NCI-H1417 treated with DMSO at 0.1 percent for 48 hours (cell line): ENCODE measurements at places on chromosomes 1 and 21.

DNA sequence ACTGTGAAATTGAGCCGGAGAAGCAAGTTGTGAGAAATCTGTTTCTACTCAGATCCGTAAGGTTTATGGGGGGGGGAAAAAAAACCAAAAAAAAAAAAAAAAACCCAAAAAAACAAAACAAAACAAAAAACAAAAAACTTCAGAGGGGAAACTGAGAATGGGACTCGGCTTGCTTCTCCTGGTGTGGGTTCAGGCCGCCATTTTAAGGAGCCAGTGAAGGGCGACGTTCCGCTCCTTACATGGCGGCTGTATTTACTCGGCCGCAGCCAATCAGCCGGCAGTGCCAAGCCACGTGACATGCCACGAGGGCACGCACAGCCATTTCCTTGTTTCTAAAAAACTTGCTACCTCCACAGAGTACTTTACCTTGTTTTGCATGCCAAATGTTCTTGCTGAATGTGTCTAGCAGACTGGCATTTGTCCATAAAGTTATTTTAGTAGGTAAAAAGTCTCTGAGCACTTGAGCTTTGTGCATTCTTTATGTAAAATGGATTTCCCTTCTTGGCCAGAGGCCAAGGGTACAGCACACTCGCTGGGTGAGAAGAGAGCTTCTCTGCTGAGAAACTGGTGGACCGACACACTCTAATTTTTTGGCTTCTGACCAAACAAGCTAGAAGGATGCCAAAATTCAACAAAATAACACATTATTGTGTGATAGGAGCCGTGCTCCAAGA lies 101.8 kb downstream of the NFIA start:
- DNase-seq, result no peak

DNA sequence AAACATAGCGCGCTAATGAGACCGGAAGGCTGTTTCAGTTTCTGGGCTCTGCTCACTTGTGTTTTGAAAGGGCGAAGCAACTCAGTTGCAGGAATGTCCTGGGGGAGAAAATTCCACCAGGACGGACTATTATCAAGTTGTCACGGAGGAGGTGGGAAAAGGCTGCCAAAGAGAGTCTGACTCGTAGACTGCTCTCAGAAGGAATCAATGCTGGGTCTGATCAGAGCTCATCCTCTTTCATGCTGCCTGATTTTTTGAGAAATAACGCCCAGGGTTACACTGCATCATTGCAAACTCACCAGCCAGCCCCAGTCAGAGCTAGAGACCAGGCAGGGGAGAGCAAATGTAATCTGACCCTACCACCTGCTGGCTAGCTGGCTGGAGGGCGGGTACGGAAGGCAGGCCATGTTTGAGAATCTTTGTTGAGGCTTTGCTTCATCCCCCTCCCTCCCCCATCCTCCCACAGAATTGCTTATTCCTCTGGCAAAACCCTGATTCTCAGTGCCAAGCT lies 36.4 kb upstream of the BCL9 start:
- DNase-seq, result peak; percentile 2

- DNase-seq, result no peak
Observed at GRCh38 chr1:54301497-54301896, 101.5 kb downstream of the MRPL37 start.

DNA sequence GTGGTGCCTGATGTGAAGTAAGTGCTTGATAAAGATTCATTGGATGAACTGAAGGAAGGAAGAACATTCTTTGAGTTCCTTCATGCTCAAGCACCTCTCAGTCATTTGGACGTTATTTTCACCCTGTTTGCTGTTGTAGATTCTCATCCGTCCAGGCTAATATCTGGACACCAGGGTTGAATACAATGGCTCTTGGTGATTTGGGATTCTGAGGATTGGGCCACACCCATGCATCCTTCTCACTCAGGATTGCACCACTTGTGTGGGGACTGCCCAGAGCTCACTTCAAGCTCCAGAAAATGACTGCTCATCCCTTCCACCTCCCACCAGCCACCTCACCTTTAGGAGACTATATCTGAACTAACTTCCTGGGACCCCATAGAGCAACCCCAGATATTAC lies 117.1 kb upstream of the IPO9 start:
- DNase-seq, result no peak

DNA sequence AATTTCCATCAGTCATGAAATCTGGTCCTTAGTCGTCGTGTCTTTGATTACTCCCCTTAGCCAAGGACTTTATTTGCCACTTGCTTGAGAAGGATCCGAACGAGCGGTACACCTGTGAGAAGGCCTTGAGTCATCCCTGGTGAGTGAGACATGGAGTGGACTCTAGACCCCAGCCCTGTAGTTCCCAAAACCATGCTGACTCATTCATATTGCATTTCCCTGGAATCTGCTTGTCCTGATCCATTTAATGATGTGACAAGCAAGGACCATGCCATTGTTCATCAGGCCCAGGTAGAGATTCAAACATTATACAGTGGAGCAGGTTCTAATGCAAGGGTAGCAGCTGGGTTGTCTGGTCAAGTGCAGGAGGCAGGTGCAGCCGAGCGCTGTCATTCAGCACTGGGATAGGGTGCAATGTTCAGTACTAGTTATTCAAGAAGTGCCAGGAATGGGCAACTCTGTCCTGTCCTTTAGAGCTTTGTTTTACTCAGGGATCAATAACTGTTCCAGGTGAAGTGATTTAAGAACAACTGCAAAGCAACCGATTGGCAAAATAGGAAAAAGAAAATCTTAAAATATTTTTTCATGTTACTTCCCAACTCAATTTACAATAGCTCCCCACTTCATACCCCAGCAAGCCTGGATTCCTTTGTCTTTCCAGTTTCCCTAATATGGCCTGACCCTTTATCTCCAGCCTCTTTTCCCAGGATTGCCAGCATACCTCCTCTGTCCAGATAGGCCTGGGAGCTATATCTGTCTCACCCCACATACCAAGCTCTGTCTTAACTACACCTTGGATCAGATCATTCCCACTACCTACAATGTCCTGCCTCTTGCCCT lies 26.5 kb downstream of the CAMK1G start:
- DNase-seq, result no peak

DNA sequence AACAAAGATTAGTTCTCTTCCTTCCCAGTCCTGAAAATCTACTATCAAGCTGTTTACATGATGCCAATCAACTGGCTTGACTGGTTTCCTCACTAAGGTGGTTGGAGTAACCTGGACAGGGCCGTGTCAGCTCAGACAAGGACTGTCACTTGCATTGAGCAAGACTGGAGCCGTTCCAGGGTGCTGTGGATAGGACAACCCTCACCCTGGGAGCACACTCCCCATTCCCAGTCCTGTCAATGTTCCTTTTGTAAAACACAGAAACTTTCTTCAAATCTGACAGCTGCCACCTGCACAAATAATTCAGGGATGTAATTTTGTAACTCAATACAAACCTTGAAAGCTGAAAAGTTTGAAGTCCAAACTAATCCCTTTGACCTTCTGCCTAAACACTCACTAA lies 31.4 kb downstream of the PLPP3 start:
- DNase-seq, result no peak

- DNase-seq, result no peak
Observed at GRCh38 chr1:225595452-225595851, 57.5 kb downstream of the ENAH start.

DNA sequence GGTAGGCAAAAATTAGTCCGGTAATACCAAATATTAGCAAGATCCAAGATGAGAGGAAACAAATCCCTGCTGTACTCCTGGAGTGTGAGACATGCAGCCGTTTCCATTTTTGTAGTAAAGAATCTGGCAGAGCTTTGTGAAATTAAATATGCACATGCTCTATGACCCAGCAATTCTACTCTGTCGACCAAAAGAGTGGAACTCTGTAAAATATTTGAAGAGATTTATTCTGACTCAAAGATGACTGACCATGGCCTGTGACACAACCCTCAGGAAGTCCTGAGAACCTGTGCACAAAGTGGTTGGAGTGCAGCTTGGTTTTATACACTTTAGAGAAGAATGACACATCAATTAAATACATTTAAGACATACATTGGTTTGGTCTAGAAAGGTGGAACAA lies 16.2 kb downstream of the HAX1 start:
- DNase-seq, result no peak

GRCh38 chr1:15609631-15610030 lies 7.6 kb upstream of the DDI2 start:
- no peak for DNase-seq

DNA sequence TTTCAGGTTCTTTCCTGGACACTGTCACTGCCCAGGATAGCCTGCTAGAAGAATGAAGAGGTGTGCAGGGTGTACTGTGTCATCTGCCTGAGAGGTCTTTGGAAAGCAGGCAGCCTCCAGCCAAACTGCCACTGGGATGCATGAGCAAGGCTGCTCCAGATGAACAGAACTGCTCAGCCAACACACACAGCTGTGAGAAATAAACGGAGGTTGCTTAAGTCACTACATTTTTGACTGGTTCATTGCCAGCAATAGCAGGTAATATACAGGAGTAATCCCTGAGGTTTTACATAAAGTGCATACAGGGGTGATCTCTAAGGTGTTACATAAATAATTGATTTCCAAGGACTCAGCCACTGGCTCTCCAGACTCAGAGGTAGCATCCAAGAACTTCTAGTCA lies 516.9 kb downstream of the BRINP3 start:
- DNase-seq, result no peak

GRCh38 chr1:175408986-175409385 lies 216.4 kb upstream of the KIAA0040 start:
- no peak for DNase-seq

DNA sequence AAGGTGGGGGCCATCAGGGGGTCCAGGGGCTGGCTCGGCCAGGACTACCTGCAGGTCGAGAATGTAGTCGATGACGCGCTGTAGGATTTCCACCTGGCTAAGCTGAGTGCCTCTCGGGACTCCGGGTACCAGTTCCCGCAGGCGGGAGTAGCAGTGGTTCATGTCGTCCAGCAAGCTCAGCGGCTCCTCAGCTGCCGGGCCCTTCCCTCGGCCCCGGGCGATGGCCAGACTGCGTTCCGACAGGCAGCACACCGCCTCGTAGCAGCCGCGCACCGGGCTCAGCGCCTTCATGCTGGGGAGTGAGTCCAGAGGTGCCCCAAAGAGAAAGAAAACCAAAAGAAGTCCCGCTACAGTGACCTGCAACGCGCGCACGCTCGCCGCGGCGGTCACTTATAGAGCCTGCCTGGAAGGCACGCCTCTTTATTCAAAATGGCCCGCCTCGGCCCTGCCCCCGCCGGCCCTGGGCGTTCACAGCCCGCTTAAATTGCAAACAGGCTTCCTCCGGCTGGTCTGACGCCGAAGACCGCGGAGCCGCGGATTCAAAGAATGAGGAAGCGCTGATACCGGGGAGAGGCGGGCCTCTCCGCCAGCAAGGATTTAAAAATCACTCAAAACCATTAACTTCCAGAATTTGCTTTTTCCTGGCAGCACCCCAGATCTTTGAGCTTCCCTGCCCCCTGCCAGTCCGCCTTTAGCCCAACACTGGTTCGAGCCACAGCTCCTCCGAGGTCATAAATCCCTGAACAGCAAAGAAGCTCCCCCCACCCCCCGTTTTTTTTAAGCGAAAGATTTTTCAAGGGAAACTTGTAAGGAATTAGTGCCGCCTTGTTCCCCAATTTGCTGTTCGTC lies at the start of gene ID3:
TSS of gene ID3 (minus strand) at position 366 of the 849 bp plus-strand sequence. CDS start at position 291, 75 bp downstream.
- DNase-seq, result peak; percentile 71

GRCh38 chr21:33115631-33116510 lies 45.9 kb downstream of the OLIG1 start:
- no peak for DNase-seq

DNA sequence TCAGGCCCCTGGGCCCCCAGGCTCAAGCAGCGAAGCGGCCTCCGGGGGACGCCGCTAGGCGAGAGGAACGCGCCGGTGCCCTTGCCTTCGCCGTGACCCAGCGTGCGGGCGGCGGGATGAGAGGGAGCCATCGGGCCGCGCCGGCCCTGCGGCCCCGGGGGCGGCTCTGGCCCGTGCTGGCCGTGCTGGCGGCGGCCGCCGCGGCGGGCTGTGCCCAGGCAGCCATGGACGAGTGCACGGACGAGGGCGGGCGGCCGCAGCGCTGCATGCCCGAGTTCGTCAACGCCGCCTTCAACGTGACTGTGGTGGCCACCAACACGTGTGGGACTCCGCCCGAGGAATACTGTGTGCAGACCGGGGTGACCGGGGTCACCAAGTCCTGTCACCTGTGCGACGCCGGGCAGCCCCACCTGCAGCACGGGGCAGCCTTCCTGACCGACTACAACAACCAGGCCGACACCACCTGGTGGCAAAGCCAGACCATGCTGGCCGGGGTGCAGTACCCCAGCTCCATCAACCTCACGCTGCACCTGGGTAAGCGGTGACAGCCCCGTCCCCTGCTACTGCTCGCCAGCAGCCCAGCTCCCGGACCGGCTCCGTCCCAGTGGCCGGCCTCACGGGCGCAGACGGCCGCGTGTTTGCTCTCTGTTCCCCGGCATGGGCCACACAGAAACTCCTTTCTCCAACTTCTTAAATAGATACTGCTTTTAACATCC lies 539 bp downstream of the LAMC1 start:
- DNase-seq, result peak; percentile 14

DNA sequence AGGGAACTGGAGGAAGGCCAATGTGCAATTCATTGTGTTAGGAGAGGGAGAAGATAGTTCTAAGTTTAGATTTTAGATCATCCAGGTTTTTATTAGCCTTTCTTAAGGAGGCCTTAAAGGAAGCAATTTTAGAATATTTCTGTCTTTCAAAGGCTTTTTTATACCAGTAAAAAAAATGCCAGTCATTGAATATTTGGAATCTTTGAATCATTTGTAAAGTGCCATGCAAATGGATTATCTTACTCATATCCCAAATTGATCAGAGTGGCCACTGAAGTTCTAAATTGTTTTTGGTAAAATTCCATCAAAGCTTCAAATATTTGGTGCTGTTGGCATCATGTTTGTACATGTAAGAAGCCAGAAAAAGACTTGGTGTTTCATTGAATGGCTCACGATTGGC lies 244.8 kb downstream of the RPS6KC1 start:
- DNase-seq, result no peak

- no peak for DNase-seq
Observed at GRCh38 chr1:43253876-43254275, 15.9 kb upstream of the TMEM125 start.

- no peak for DNase-seq
Observed at GRCh38 chr1:209505044-209505443, 78.5 kb upstream of the CAMK1G start.

- DNase-seq, result no peak
Observed at GRCh38 chr1:185632659-185633423, 101.3 kb upstream of the HMCN1 start.

- DNase-seq, result no peak
Observed at GRCh38 chr1:16198444-16199156, 13.9 kb downstream of the ARHGEF19 start.

DNA sequence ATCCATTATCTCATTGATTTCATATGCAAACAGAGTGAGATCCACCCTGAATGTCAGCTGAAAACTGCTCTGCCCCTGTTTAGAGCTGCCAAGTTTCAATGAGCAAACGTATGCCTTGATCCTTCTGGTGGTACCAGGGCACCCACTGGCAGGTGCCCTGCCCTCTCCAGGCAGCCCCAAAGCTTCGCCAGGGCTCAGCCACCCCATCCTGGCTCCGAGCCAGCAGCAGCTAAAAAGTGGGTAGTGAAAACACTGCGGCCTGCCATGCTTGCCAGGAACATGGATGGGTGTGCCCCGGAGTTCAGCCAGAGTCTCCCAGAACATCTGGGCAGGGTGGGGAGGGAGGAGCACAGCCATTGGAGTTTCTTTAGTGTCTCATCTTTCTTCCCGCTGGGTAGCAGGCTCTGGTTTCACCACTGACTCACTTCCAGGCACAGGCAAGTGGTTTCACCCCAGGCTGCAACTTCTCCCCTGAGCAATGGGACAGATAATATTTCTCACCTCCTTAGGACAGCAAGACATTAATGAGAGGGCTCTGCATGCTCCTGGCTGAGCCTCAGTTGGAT lies 8.1 kb upstream of the LMX1A start:
- DNase-seq, result no peak
